Uterus (tissue), 4 donors: ENCODE measurements at places on chromosomes 3 and 15.

DNA sequence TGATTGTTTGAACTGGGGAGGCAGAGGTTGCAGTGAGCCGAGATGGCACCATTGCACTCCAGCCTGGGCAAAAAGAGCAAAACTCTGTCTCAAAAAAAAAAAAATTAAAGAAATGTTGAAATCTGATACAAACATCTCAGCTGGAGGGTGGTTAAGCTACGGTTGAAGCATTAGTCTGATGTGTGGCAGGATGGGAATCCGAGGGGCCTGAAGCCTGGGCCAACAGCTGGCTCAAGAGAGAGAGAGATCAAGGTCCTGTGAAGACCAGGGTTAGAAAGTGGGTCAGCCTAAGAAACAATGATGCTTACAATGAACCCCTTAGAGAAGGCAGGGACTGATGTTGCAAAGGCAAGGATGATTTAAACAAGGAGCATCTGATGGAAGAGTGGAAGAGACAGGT, 69.8 kb downstream of the CD200R1L start:
- DNase-seq = no peak

DNA sequence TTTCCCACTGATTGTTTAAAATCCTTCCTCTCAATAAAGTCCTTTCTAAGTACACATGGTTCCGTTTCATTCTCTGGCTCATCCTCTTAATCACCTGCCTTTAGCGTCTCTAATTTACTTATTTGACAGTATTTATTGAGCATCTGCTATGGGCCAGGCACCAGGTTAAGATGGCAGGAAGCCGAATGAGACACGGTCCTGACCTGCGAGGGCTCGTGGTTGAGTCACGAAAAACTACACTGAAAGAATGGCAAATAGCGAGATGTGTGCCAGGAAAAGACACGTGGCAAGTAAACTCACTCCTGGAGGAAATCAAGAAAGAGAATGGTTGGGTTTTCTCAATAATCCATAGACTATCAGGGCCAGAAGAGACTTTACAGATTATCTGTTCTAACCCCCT, 60.9 kb downstream of the HES1 start:
- no peak for DNase-seq

DNA sequence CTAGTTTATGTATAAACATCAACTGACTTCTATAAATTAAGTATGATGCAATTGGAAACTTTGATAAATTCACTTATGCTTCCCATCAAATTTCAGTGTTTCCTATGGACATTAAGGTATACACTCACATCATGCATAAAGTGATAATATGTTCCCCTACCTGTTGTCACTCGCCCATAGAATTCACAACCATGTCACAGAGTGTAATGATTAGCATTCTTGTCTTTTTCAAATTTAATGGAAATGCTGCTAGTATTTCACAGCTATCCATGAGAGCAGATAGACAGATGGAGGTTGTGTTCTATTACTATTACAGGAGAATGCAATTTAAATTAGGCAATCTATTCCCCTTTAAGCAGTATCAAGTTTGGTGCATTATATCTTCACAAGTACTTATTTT, 984 bp downstream of the PLSCR4 start:
- no peak for DNase-seq

- no peak for DNase-seq
These were observed 29.1 kb downstream of the ANKRD28 start for GRCh38 chr3:15768421-15769255.
